ENCODE measurements at places on chromosomes 7 and 10.
A peak's percentile ranks its signal among the peaks of the same experiment; 100 is the strongest.

GRCh38 chr7:137865764-137866163 lies 19.0 kb upstream of the DGKI start:
- no peak for DNase-seq

- DNase-seq: no peak
These were observed 1.0 kb downstream of the FFAR4 start for GRCh38 chr10:93567277-93568104.

- peak; percentile 62 for DNase-seq
These were observed at the start of gene ST8SIA6 for GRCh38 chr10:17454161-17455014. TSS of gene ST8SIA6 (minus strand) at chr10:17454595. CDS start at chr10:17454255, 340 bp downstream.

DNA sequence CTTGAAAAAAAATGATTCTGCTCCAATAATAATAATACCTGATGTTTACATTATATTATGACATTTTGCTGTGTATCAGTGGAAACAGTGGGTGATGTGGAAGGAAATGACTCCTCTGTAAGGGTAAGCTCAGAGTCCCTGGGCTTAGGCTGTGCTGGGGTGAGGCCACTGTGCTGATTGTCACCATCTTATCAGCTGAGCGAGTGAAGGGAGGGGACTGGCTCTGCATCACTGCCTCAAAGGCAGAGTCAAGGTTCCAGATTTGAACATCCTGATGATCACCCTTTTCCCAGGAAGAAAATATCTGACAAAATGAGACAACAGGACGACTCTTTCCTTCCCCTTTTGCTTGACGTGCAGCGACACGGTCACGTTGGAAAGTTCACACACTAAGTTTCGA lies 24.0 kb upstream of the HABP2 start:
- DNase-seq: no peak

- no peak for DNase-seq
These were observed 35.7 kb downstream of the CH25H start for GRCh38 chr10:89171263-89171872.

DNA sequence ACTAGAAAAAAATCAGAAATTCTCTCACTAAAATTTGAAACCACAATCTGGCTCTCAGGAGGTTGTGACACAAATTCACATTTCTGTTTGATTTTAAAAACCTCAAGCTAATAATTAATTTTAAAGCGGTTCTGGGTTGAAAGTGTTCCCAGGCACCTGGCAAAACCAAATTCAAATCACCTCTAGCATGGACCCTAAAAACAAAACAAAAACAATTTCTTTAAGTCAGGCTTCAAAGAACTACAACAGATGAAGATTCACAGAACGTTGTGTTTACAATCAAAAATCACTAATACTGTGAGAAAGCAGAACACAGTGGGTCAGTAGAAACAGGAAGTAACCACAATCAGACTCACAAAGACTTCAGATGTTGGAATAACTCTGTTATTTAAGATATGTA lies 7.2 kb upstream of the RELN start:
- DNase-seq: no peak

GRCh38 chr10:88316292-88316861 lies 266.7 kb downstream of the RNLS start:
- no peak for DNase-seq

DNA sequence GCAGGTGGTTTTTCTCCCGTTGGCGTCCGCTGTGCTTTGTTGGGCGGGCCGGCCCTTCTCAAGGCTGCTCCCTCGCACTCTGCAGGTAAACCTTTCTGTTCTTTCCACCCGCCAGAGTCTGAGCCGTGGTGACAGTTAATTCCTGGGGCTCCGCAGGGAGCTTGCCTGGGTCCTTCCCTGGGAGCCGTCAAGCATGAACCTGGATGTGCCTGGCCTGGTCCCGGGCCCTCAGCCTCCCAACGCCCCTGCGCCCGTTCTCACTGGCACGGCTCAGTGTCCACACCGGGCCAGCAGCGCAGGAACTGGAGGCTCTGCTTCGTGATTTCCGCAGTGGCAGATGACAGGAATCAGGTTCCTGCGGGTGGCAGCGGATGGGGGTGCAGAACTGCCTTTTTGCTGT lies 10.9 kb upstream of the NKX6-2 start:
- DNase-seq: no peak

GRCh38 chr10:8677642-8678041 lies 623.2 kb downstream of the GATA3 start:
- peak; percentile 30 for DNase-seq

GRCh38 chr7:24428676-24429075 lies 144.6 kb upstream of the PALS2 start:
- DNase-seq: no peak

GRCh38 chr10:132618158-132618919 lies 80.8 kb downstream of the INPP5A start:
- DNase-seq: no peak

DNA sequence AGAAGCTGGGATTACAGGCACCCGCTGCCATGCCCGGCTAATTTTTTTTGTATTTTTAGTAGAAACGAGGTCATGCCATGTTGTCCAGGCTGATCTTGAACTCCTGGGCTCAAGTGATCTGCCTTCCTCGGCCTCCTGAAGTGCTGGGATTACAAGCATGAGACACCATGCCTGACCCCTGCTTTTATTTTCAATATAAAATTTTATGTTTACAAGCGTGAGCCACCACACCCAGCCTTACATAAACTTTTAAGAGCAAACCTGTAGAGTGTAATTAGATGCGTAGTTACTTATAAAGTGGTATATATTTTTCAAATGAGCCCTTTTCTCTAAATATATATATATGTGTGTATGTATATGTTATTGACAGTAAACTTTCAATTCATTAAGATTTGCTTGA lies 8.7 kb downstream of the CNNM2 start:
- DNase-seq: no peak

GRCh38 chr10:32059472-32059871 lies 3.2 kb upstream of the KIF5B start:
- DNase-seq: no peak

DNA sequence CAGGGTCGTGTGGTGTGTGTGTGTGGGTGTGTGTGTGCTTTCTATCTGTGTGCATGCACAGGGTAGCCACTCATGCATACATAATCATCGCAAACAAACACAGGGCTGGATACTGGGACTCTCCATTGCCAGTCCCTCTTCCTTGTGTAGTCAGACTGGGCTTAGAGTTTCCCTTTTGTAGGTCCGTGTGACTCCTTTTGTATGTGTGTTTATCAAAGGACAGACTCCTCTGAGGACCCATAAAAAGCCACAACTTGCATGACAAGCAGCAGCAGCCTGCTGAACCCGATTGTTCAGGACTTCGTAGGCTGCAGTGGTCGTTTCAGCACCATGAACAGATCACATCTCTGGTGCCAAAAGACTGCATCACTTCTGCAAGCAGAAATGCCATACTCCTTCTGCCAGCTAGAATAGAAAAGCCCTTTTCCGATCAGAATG lies 895 bp downstream of the VSTM2A start:
- peak; percentile 55 for DNase-seq

DNA sequence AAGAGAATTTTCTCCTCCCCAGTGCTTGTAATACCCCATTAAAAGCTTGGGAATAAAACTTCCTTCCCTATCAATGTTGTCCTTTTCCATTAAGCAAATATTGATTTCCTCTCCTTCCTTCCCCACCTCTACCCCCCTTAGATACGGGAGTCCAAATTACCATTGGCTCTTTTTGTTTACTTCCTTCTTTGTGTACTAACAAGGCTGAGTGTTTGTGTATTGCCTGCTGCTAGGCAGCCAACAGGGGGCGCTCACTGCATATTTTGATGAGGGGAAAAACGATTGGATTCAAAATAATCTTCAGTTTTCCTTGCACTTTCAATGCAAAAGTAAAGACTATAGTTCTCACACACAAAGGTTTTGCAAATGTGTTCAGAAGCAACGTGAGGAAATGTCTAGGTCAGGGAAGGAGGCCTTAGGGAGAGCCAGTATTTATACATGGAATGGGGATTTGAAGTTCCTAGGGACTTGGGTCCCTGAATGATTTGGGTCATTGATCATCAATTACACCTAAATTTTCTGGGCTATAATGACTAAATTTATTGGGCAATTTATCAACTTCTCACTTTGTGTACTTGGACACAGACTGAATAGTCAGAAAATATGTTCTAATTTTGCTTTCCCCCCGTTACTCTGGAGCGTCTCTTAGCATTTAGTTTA lies 23.6 kb upstream of the VPS41 start:
- peak; percentile 63 for DNase-seq

- DNase-seq: no peak
These were observed 92.4 kb downstream of the ARID5B start for GRCh38 chr10:61993711-61994401.

DNA sequence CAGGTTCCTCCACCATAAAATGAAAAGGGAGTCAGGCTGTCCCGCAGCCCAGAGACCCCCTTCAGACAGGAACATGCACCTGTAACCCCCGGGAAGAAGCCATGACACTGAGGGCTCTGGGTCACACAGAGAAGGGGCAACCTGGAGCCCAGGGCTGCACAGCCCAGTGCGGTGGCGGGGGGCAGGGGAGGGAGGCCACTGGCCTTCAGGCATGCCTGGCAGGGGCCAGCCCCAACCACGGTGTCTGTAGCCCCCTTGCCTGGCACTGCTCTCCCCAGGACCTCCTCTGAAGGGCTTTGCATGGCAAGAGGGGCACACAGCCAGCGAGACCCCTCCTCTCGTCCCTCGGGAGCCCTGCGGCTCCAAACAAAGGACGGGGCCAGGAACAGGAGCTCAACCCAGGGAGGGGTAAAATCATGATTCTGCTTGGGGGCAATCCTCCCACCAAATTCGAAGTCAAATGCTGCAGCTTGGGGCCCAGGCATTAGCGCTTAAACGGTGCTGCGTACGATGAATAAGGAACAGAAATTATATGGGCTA lies 235.1 kb downstream of the MAD1L1 start:
- DNase-seq: no peak

- DNase-seq: peak; percentile 8
These were observed 96.3 kb downstream of the DNAJB6 start for GRCh38 chr7:157432957-157433576.

DNA sequence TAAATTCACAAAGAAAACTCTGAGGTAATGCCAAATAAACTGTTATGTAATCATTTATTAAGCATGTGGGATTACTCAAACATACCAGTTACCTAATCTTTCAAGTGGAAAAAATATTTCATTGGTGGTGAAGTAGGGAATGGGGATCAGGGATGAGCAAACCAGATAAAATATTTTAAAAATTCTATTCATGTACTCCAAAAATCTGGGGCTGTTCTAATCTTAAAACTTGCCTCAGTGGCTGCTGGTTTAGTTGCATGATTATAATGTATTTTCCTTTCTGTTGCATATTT lies 19.5 kb downstream of the LMOD2 start:
- DNase-seq: peak; percentile 75

DNA sequence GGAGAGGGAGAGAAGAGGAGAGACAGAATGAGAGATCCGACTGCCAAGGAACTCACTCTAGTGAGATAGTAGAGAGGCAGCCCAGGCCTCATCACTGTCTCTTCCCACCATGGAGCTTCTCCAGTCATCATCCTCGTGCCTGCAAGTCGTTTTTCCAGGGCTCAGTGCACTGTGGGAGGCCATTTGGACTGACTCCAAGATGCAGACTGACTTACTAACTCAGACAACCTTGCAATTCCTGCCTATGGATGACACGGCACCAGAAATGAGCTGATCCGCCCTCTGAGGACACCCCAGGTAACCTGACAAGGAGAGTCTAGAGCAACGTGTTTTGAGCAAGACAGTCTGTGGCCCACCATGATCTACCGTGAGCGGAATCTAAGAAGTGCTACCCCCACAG lies 154.9 kb downstream of the GLI3 start:
- peak; percentile 79 for DNase-seq

- DNase-seq: no peak
These were observed 125.2 kb downstream of the SLIT1 start for GRCh38 chr10:97060441-97061084.

DNA sequence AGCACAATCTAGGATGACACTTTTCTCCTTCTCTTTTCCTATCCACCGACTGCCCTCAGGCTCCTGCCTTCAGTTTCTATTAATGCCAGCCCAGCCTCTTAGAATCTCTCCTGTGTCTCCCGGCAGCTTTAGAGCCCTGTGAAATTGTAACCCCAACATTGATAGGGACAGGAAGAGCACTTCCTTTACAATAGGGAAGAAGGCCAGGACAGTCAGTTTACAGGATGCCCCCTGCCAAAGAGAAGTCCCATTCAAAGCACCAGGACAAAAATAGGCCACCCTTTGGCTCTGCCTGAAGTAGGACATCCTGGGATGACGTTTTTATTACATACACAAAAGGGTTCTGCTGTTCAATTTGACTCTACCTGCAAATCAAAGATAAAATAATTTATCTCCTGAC lies 64.7 kb upstream of the ANK3 start:
- no peak for DNase-seq

Measured in epithelial cell of esophagus (primary cell).